ENCODE measurements at places on chromosomes 6 and 20.

- no peak for DNase-seq
Observed at GRCh38 chr6:103617642-103618041, 1242.1 kb downstream of the HACE1 start.

- DNase-seq: peak; percentile 28
Observed at GRCh38 chr20:26214991-26215390, 518.3 kb upstream of the ZNF337 start.

DNA sequence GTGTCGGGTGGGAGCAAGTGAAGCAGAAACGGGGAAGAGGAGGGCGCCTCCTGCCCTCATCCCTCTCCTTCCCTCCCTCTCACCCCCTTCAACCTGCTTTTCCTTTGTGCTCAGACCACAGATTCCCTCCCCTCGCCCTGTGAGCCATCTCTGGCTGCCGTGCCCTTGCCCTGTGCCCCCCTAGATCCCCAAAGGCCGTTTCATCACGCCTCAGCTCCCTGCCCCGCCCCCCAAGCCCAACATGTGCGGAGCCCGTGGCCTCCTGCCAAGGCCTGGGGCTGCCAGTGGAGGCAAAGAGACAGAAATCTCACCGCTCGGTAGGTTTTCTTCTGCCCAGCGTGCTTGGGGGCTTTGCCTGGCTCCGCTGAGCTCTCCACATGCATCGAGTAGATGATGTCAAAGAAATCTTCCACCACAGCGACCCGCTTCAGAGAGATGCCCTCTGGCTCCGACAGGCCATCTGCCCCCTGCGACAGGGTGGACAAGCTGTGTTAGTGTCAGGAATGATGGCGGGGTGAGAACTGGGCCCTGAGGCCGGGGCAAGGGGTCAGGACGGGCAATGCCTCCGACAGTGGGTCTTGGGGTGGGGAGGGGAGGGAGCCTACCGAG is 57.6 kb downstream of the NOL4L start:
- DNase-seq: no peak

- peak; percentile 41 for DNase-seq
Observed at GRCh38 chr6:7249946-7250643, 62.9 kb downstream of the SSR1 start.

GRCh38 chr6:3719462-3720308 is 31.8 kb downstream of the PXDC1 start:
- DNase-seq: no peak

GRCh38 chr20:20492521-20493332 is 124.8 kb downstream of the INSM1 start:
- DNase-seq: no peak
